Caki2 (cell line): ENCODE measurements at places on chromosomes 5 and 9.
A peak's percentile ranks its signal among the peaks of the same experiment; 100 is the strongest.

GRCh38 chr9:13621872-13622564 is 342.5 kb upstream of the MPDZ start:
- DNase-seq, result no peak

DNA sequence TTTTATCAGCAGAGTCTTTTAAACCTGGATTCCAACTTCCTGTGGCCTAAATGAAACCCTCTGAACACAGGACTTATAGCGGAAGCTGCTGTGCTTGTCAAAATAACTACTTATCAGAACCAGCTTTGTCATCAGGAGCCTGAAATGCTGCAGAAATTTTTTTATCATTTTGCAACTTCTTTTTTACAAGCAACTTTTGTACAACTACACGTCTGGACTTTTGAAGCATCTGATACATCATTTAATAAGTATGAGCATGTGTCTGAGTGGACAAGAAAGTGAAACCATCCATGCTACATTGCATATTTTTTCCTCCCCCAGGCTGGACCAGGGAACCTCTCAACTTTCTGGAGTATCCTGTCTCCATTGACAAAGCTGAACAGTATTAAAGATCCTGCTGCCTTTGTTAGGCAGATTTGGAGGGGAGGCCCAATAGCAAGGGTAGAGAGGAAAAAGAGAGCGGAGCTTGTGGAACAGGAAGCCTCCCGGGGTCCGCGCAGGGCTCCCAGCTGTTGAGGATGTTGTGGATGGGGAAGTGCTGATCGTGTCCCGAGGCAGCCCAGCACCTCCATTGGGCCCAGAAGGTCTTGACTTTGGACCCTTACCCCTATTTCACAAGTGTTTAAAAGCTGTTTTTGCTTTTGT is 196.6 kb downstream of the MSX2 start:
- DNase-seq, result no peak

- DNase-seq, result no peak
These were observed 5.4 kb downstream of the PCDHB15 start for GRCh38 chr5:141250576-141250975.

GRCh38 chr5:149221326-149221725 is 50.3 kb upstream of the AFAP1L1 start:
- DNase-seq, result no peak

DNA sequence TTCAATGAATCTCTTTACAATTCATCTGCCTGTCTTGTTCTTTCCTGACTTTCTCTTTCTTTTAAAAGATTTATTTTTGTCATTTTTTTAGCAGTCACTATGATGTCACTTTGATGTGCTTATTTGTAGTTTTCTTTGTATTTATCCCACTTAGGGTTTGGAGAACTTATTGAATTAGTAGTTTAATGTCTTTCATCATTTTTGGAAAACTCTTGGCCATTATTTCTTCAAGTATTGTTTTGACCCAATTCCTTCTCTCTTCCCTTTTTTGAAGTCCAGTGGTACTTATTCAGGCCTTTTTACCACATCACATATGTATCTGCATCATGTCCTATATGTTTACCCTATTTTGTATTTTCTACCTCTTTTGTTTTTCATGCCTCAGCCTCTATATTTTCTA is 48.9 kb upstream of the CCDC112 start:
- DNase-seq, result no peak

GRCh38 chr5:56440871-56441740 is 208.0 kb upstream of the ANKRD55 start:
- DNase-seq, result peak; percentile 81
